Globus pallidus (tissue), 1 donor: ENCODE measurements at places on chromosomes 6 and 20.

DNA sequence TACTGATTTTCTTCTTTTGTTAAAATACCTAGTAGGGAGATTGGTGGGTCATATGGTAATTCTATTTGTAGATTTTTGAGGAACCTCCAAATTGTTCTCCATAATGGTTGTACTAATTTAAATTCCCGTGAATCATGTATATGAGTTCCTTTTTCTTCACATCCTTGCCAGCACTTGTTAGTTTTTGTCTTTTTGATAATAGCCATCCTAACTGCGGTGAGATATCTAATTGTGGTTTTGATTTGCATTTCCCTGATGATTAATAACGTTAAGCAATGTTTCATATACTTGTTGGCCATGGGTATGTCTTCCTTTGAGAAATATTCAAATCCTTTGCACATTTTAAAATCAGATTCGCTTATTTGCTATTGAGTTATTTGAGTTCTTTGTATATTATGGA is 110.9 kb downstream of the JAG1 start:
- DNase-seq: no peak

DNA sequence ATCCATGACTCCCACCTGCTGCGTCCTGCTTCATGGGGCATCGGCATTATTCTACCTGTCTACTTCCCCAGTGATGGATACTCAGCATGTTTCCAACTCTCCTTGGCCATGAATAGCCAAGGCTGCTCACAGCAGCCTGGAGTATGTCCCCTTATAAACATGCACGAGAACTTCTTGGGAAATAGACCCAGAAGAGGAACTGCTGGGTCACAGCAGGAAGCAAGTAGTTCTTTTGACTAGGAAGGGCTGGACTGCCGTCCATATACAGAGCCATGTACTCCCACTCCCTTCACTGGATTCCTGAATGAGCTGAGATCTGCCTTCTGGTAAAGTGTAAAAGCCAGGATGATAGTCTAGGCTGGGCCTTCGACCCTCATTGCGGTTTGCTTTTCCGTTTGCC is 106.3 kb upstream of the KCNK16 start:
- no peak for DNase-seq

DNA sequence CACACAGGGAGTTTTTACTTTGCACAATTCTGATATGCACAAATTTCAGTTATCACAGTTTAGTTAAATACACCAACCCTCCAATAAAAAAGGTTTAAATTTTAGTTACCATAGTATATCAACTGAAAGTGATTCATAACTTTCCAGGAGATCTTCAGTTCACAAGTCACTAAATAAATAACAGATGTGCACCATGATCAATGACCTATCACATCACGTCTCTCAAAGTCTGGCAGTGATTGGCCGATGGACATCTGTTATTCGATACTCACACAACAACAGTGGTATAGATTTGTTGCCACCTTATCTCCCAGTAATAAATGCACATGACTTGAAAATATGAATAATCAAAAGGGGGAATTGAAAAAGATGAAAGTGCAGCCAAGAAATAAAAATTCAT is 66.8 kb upstream of the PTCHD4 start:
- no peak for DNase-seq

DNA sequence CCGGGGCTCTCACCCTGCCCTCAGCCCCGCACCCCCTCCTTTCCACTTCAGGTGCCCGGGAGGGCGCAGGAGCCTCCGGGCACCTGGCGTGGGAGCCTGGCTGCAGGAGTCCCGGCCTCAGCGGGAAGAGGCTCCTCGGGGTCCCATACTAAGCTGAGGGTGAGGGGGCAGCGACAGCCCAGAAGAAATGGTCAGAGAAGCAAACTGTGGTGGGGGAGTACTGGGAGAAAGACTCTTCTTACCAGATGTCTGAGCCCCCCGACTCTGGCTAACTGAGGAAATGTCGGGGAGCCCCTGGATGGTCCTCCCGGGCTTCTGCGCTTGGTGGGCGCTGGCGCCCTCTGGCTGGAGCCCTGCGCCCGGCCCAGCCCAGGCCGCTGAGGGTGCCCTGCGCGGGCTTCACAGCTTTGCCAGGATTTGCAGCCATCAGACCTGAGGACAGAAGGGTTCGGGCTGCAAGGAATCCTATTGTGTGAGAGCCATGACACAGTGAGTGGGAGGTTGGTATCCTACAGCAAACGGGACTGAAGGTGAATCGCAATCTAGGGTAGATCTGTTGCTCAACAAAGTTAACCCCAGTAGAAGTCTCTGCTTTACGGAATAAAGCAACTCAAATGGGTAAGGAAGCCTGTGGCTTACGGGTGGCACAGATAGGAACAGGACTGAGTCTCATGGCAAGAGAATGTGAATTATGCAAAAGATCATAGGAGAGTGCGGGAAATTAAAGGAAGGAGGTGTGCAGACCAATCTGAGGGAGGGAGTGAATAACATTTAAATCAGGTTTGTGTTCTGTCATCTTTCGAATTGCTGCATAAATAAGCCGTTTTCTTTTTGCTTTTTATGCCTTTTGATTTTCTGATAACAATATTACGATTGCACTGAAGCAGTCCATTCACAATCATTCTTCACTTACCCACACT is 639 bp upstream of the RCAN2 start:
- peak; percentile 86 for DNase-seq

- no peak for DNase-seq
Observed at GRCh38 chr6:114158838-114159694, 183.8 kb downstream of the HS3ST5 start.

DNA sequence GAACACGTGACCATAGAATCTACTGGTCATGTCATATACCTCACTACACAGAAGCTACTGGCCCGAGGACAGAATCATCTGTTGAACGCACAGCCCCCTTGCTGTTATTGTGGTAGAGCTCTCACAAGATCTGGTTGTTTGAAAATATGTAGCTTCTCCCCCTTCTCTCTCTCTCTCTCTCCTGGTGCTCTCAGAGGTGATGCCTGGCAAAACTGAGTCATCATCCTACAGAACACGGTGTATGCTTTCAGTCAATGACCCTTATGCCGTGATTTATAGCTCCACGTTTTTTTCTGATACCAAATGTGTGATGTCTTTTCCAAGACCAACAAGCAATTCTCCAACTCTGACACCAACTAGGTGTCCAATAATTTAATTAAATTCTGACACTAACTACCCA is 13.0 kb upstream of the RBM24 start:
- DNase-seq: no peak

DNA sequence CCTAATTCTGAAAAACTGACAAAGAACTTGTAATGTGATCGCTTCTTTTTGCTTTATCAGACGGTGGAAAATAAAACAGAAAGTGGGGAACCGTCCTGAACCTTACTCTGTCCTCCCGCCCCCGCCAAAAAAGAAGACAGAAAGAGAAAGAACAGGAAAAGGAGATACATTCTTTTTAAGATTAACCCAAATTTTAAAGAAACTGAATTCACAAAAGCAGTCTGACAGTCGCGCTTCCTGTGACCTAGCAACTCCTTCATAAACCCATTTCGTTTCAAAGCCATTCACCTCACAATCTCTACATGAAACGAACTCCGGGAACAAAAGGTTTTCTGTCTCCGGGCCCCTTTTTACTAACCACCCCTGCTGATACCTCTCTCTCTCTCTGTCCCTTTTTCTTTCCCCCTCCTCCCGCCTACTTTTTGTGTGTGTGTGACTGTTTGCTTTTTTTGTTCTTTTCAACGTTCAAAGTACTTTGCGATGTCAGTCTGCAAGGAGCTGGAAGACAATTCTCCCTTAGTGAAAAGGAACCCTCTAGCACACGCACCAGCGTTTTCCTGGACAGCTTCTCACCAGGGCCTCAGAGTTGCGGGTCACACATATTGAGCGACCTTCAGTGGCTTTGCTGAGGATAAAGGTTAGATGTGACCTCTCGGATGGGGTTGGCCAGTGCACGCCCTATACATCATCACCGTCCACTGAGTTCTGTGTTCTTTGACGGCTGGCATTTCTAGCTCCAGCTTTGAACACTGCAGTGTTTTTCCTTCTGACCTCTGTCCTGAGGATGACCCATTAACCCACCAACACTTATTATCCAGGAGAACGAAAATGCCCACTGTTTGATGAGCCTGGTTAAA is 530 bp upstream of the NEDD9 start:
- DNase-seq: no peak

- DNase-seq: no peak
Observed at GRCh38 chr6:53611342-53611741, 54.2 kb downstream of the KLHL31 start.

DNA sequence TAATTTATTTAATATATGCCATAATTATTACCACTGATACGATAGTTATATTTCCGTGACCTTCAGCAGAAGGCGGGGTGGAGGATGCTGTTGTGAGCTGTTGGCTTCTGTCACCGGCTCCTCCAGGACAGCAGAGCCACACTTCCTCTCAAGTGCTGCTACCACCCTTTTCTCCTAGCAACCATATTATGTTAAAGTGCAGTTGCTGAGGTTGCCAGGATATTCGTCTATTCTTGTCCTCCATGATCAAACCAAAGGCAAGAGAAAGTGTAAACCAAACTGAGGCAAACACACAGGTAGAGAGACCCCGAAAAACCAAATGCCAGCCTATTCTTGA is 27.8 kb downstream of the RGS17 start:
- no peak for DNase-seq

DNA sequence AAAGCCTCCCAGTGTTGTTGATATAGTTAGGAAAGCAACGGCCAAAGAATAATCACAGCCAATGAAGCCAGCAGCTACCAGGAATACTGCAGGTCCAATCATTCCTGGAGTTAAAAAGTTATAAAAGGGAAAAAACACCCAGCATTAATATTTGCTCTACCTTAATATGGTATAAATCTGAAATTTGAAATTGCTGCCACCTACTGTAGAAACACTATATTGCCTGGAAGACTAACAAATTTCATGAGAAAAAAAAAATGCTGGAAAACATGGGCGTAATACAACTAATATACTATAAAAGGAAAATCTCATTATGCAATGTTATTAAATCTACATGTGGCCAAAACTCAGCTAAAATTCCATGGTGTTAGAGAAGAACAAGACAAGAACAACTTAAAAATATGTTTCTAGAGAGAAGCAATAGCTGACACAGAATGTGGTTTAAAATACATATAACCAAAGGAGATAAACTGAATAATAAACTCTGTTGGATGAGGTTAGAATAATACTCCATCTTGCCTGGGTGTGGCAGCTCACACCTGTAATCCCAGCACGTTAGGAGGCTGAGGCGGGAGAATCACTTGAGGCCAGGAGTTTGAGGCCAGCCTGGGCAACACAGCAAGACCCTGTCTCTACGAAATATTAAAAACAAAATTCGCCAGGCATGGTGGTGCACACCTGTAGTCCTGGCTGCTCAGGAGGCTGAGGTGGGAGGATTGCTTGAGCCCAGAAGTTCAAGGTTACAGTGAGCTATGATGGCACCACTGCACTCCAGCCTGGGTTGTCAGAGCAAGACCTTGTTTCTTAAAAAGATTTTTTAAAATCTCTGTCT is 43.1 kb downstream of the SLC17A5 start:
- peak; percentile 54 for DNase-seq

- no peak for DNase-seq
Observed at GRCh38 chr20:61766921-61767610, 298.6 kb downstream of the TAF4 start.

DNA sequence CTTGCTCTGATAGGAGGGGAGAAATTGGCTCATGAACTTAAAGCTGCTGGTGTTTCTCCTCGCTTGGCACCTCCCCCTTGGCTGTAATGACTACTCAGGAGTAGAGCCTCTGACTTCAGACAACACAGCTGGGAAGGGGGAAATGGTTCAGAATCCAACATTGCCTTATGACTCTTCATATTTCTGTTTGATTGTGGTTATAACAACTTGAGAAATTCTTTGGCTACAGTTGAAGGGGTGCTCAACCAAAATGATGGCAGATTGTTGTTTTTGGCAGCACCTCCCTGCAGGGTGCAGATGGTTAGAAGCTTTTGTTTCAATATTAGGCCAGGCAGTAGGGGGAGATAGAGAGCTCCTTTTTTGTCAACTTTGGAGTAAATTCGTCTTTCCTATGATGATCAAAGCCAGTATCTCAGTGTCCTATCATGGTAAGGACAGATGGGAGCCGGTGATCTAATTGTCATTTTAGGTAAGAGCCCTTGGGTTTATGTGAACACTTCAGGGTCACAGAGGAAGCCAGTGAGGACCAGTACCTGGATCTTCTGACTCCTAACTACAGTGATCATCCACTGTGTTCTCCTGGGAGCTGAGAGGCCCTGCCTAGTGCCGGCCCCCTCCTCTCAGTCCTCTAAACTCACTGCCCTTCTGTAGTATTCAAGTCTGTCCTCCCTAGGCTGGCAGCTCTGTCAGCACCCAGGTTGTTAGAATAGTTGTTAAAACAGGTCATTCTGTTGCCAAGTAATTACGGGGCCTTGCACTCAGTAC is 39.9 kb downstream of the RPRD1B start:
- peak; percentile 29 for DNase-seq

GRCh38 chr6:16774437-16774836 is 13.2 kb upstream of the ATXN1 start:
- no peak for DNase-seq

DNA sequence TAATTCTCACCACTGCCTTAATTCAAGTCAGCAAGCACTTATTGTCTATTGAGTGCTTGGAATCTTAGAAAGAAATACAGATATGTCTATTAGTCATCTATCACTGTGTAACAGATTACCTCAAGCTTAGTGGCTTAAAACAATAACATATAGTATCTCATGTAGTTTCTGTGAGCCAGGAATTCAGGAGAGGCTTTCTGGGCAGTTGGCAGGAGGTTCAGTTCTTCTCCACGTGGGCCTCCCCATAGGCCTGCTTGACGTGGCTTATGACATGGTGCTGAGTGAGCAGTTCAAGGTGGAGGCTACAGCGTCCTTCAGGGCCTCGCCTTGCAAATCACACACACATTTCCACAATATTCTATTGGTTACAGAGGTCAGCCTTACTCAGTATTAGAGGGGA is 69.7 kb downstream of the DTD1 start:
- no peak for DNase-seq

- no peak for DNase-seq
Observed at GRCh38 chr6:24859608-24860200, 61.0 kb upstream of the ARMH2 start.

- DNase-seq: no peak
Observed at GRCh38 chr20:19815553-19815991, 57.5 kb downstream of the RIN2 start.

DNA sequence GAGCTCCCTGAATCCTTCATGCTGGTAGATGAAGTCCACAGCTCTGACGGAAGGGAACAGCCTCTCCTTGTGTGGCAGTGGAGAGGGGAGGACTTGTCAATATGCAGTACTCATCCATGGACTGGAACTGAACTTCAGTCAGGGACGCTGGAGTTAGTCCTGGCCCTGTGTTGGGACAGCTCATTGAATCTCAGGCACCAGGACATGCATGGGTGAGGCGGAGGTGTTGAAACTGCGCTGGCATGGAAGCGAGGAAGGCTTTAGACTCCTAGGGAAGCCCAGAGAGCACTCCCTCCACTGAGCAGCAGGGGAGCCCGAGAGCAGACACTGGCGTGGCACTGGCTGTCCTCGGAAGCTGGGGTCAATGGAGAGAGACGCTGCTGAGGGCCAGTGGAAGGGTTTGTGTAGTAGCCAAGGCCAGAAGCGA is 161.3 kb upstream of the GGTLC1 start:
- DNase-seq: no peak

- no peak for DNase-seq
Observed at GRCh38 chr6:13256266-13257001, 71.9 kb downstream of the TBC1D7 start.

- no peak for DNase-seq
Observed at GRCh38 chr6:83854001-83854501, 891 bp downstream of the RIPPLY2 start.
